Fibroblast of the conjunctiva (primary cell): ENCODE measurements at places on chromosomes 1 and 21.
A peak's percentile ranks its signal among the peaks of the same experiment; 100 is the strongest.

- DNase-seq = no peak
Measured at GRCh38 chr1:175725684-175726083, 17.7 kb downstream of the TNR start.

DNA sequence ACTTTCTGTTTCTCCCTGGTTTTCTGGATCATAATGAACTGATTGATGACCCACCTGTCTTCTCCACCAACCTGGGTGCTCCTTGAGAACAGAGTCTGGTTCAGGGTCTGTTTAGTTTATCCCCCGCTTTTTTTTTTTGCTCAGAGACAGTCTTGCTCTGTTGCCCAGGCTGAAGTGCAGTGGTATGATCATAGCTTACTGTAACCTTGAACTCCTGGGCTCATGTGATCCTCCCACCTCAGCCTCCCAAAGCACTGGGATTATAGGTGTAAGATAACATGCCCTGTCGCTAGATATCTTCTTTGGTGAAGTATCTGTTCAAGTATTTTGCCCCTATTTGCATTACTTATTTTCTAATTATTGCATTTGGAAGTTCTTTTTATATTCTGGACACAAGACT is 30.2 kb upstream of the CITED4 start:
- DNase-seq = no peak

DNA sequence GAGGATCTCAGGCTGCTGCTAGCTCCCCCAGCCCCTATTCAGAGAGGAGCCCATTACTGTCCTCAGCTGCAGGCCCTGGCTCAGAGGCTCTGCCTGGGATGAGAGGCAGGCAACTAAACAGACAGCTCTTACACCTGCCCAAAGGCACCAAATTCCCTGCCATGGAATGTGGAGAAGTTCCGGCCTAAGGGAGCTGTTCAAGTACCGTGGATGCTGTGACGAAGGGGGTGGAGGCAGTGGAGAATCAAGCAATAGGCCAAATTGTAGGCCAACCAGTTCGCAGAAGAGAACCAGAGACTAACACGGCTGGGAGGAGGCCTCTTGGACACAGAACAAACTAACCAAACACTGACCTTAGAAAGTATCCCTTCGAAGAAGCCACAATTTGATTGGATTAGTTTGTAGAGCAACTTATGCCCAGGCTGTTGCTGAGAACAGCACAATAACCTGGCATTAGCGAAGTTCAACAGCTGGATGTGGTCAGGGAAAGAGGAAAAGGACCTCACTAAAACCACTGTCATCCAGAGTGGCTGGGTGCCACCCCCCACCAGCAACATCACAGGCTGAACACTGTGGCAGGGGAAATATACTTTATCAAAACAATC is 3.6 kb downstream of the C1orf174 start:
- DNase-seq = no peak

GRCh38 chr21:23152130-23152529 is 2153.9 kb downstream of the NCAM2 start:
- DNase-seq = no peak

DNA sequence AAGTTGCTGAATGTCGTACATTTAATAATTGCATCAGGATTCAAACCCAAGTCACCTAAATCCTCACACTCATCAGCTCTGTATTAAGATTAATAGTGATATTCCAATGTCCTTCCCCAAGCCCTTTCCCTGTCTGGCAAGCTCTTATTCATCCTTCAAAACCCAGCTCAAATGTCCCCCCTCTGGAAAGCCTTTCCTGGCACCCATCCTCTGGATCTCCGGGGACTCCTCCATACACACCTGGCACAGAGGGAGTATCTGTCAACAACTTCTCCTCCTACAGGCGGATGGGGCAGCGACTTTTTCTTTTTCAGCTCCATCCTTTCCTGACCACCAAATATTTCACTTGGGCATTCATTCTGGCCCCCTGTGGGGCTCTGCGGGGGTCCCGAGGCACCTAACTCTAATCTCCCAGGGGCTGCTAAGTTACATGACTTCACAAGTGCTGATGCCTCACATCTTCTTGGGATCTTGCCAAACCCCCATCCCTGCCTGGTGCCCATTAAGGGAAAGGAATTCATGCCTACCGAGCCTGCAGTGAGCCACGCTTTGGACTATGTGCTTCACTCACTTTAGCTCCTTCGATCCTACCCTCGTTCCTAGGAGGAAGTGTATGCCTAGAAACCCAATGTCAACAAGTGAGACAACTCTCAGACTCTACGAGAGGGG is 15.2 kb downstream of the TINAGL1 start:
- DNase-seq = no peak

- DNase-seq = no peak
Measured at GRCh38 chr1:202164271-202165037, 4.1 kb upstream of the PTPN7 start.

DNA sequence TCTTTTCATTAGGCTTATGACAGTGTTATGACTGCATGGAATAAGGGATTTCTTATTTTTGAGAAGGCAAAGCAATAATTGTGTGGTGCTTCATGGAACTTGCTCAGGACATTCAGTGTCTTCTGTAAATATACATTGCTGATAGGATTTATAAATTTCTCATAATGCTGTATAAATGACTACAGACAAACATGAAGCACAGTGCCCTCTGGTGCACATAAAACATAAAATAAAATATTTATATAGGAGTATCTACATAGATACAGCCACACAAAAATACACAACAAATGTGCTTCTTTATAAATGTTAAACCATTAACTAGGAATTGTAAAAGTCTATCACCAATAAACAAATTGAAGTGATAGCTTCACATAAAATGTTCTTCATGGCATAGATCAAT is 24.1 kb downstream of the BRINP3 start:
- DNase-seq = no peak

DNA sequence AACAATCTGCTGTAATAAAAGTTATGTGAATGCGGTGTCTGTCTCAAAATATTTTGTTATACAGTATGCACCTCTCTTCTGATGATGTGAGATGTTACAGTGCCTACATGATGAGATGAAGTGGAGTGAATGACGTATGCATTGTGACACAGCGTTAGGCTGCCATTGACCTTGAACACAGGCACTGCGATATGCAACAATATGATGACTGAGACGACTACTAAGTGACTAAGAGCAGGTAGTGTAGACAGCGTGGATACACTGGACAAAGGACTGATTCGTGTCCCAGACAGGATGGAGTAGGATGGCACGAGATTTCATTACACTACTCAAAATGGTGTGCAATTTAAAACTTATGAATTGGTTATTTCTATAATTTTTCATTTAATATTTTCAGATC is 8.4 kb downstream of the SGIP1 start:
- no peak for DNase-seq

- no peak for DNase-seq
Measured at GRCh38 chr21:16186742-16187141, 457.0 kb downstream of the USP25 start.

GRCh38 chr1:86030180-86030579 is 126.4 kb downstream of the COL24A1 start:
- no peak for DNase-seq

DNA sequence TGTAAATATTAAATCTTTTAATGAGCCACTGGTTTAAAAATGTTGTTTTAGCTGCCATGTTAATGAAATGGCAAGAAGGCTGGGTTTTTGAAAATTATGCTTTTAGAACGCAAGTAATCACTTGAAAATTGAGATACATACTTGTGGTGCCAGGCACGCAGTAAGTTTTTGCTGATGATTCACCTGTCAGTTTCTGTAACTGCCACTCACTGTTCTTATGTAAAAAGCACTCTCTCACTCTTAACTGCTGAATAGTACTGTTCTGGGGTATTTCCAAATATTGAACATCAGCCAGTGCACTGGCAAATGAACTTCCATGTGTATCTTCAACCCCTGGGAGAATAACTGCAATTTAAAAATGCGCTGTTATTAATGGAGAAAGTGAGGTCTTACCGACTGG is 17.9 kb downstream of the LGALS8 start:
- no peak for DNase-seq

GRCh38 chr1:86068841-86069756 is 87.5 kb downstream of the COL24A1 start:
- DNase-seq = no peak

DNA sequence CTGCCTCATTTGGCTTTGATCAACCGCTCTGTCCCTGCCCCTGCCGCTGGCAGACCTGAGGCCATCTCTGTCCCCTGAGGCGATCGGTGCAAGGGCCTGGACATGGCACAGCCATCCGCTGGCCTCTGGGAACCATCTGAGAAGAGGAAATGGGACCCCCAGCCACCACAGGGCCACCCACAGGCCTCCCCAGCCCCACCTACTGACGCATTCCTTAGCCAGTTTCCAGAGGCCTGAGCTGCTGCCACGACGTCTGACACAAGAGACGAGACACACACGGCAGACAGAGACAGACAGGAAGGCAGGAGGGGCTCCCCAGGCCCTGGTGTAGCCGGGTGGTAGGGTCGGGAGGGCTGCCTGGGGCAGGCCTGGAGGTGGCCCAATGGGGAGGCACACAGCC is 37.3 kb upstream of the EDN2 start:
- no peak for DNase-seq

DNA sequence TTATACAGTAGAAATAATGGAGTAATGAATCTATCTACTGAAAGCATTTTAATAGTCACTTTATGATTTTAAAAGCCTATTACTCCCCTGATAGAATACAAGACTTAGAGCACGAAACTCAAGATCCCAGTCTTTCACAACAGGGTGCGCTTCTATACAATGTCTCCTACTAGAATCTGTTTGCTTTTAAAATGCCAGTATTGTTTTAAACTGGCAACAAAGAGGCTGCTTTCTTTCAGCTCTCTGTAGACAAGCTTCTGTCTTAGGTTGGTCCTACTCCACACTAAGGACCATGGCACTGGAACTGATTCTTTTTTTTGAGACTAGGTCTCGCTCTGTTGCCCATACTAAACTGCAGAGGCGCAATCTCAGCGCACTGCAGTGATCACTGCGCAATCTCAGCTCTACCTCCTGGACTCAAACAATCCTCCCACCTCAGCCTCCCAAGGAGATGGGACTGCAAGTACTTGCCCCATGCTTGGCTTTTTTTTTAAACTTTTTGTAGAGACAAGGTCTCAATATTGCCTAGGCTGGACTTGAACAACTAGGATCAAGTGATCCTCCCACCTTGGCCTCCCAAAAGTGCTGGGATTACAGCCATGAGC is 4.8 kb downstream of the DCAF8 start:
- DNase-seq = no peak

DNA sequence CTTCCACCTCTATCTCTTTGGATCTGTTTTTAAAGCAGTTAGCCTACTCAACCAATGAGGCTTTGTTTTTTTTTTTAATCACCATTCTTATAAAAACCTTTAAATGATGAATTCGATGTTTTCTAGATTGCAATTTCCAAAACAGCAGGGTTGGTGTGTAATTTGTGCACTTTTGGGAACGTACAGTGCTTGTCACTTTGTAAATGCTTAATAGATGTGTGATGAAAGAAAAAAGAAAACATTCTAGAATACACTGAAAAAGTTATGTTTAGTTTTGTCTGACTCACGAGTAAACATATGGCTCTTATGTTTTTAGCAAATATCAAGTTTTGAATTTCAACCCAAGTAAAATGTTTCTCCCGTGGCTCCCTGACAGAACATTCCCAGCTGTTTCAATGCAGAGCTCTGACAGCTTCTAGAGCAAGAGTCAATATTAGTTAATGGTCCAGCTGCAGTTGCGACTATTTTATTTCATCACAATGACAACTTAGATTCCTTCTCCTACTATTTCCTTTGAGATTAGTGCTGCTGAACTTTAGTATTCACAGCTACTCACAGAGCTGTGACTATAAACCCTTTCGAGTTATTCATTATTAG is 362.5 kb upstream of the ADAMTS5 start:
- DNase-seq = peak; percentile 24

GRCh38 chr1:25593861-25594260 is 22.7 kb upstream of the MAN1C1 start:
- no peak for DNase-seq

DNA sequence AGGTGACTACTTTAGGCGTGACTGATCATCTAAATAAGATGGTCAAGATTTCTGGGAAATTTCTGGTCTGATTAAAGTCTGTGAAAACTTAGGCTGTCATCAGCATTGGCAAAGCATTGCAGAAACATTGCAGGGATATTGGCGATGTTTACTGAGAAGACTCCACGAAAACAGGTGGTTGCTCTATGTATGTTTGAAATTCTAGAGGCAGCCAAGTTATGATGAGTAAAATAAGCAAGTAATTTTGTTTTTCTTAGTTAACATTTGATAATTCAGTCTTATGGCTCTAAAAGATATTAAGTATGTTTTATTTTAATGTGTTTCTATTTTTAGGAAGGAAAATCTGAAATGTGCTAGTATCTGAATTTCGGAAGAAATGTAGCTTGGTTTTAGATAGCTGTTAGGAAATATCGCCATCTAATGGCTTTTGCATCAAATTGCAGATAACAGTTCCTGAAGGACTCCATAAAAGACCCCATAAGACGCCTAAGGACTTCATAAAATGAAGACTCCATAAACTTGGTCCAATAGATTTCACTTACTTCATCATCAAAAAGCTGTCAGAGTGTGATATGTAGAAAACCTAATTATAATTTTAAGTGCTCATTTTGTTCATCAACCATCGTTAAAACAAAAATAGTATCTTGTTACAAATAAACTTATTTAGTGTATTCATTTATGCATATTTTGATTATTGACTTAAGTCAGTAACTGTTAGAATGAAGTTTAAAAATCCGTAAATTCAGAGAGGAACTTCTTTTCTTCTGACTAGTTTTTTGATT is 344.6 kb downstream of the RYR2 start:
- DNase-seq = peak; percentile 18

DNA sequence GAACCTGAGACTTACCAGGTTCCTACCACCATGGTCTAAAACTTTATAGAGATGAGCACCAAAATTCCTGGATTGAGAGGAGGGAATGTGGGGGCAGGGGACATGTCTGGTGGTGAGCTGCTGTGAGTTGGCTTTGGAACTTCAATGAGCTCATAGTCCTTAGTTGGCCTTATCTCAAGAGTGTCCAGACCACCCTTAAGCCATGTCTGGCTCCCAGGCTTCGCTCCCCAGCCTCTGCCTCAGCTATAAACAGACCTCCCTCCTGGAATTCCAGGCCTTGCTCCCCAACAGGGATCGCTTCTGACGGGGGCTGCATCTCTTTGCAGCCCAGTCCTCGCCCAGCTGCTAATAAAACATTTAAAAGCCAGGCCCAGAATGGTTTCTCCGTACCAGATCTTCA is 19.5 kb downstream of the ATF3 start:
- DNase-seq = no peak

DNA sequence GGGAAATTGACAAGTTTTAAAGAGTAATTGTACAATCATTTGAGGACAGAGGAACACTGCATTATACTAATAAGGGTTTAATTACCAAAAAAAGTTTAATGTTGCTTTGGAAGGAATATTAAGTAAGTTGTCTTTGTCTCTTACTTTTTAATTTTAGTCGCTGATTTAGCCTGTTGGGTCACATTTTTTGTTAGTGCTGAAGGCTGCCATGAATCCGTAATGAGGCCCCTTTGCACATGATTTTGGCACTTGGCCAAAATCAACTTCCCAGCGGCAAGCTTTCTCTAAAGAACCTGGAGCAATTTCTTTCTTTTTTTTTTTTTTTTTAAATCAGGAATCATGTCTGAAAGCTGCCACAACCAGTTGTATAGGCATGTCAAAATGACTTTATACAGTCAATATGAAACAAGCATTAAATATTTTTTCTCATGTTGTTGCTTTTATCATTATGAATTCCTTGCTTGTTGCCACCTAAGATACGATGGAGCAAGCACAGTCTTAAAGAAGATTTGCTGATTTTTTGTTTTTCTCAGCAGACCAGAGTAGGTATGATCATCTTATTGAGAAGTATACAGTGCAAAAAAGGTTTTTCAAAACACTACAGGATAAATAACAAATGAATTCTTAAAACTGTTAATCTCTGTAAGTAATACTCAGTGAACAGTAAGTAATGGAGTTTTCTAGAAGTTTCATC is 690.4 kb downstream of the USP25 start:
- peak; percentile 60 for DNase-seq

GRCh38 chr1:174794861-174795260 is 204.9 kb upstream of the CACYBP start:
- DNase-seq = no peak
